Activated naive CD4-positive, alpha-beta T cell treated with anti-CD3 and anti-CD28 coated beads, Interleukin-2, amount 10 ng/mL, durations not matched to agents 7 days and 5 days (primary cell): ENCODE measurements at places on chromosomes 11 and 22.

- peaks cover 3% of the 10 kb centered on the region for H3K4me1 ChIP-seq
- H3K36me3 ChIP-seq, result no peaks in the 10 kb centered on the region
- no peak overlapping the region for H3K27ac ChIP-seq
- peak; percentile 8 for DNase-seq
These were observed 104.7 kb downstream of the KCNQ1 start for GRCh38 chr11:2549491-2549875.

DNA sequence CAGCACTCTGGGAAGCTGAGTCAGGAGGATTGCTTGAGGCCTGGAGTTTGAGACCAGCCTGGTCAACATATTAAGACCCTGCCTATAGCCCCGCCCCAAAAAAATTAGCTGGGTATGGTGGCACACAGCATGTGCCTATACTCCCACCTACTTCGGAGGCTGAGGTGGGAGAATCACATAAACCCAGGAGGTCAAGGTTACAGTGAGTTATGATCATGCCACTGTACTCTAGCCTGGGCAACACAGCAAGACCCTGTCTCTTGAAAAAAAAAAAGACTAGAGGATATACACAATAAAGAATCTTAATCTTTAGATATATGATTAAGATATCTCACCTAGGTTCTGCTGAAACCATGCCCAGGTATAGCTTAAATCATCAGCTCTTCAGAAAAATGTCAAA, 136.7 kb downstream of the APOL5 start:
- no peaks in the 10 kb centered on the region for H3K27me3 ChIP-seq
- H3K4me3 ChIP-seq, result no peak overlapping the region
- DNase-seq, result no peak
- no peaks in the 10 kb centered on the region for H3K4me1 ChIP-seq

DNA sequence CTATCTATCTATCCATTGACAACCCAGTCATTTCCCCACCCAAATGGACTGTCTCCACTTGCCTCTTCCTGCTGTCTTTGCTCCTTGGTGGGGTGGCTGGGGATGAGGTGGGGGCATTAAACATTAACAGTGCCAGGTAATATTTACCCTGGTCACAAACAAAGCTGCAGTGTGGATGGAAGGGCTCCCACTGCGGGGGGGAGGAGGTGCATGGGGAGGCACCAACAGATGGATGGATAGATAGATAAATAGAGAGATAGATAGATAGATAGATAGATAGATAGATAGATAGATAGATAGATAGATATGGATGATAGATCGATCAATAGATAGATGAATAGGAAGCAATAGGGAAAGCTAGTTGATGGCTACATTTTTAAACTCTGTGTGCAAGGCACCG, 2.3 kb upstream of the FXYD2 start:
- DNase-seq, result no peak
- no peak overlapping the region for H3K4me3 ChIP-seq
- H3K36me3 ChIP-seq, result no peaks in the 10 kb centered on the region
- H3K27ac ChIP-seq, result no peak overlapping the region

- DNase-seq, result no peak
- H3K4me1 ChIP-seq, result no peaks in the 10 kb centered on the region
- peaks cover 49% of the 10 kb centered on the region for H3K27me3 ChIP-seq
- H3K36me3 ChIP-seq, result no peaks in the 10 kb centered on the region
These were observed 120.5 kb downstream of the ZNF280B start for GRCh38 chr22:22388090-22388489.

GRCh38 chr11:123174196-123175183, 20.6 kb downstream of the CLMP start:
- no peak overlapping the region for H3K27ac ChIP-seq
- H3K36me3 ChIP-seq, result no peaks in the 10 kb centered on the region
- no peaks in the 10 kb centered on the region for H3K4me1 ChIP-seq
- H3K4me3 ChIP-seq, result no peak overlapping the region

DNA sequence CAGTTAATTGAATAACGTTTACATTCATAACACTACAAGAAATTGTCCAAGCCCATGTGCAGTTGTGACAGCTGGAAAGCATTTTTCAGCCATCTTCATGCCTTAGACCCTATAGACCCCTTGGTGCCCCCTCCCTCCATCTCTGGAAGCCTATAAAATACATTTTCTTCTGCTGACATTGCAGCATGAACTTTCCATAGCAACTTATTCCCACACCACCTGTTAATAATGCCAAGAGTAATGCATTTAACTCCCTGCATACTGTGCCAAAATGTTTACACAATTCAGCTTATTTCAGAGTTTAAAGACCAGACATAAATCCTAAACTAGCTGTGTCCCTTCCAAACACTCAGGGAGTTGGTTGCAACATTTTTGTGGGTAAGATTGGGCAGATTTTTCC, 143.0 kb upstream of the ARHGAP20 start:
- H3K36me3 ChIP-seq, result no peaks in the 10 kb centered on the region
- DNase-seq, result no peak
- no peaks in the 10 kb centered on the region for H3K4me1 ChIP-seq
- H3K27ac ChIP-seq, result no peak overlapping the region
- H3K4me3 ChIP-seq, result no peak overlapping the region

GRCh38 chr22:30978304-30978962, 9.4 kb downstream of the TUG1 start:
- no peak for DNase-seq
- H3K27ac ChIP-seq, result no peak overlapping the region
- H3K4me3 ChIP-seq, result no peak overlapping the region
- H3K27me3 ChIP-seq, result no peaks in the 10 kb centered on the region
- H3K36me3 ChIP-seq, result peaks cover 62% of the 10 kb centered on the region

GRCh38 chr11:84398017-84398626, 1112.0 kb upstream of the CCDC90B start:
- H3K27me3 ChIP-seq, result no peaks in the 10 kb centered on the region
- no peak overlapping the region for H3K27ac ChIP-seq
- H3K4me1 ChIP-seq, result no peaks in the 10 kb centered on the region
- no peak overlapping the region for H3K4me3 ChIP-seq
- no peaks in the 10 kb centered on the region for H3K36me3 ChIP-seq

GRCh38 chr11:109123816-109124787, 297.9 kb upstream of the C11orf87 start:
- no peaks in the 10 kb centered on the region for H3K36me3 ChIP-seq
- H3K4me3 ChIP-seq, result no peak overlapping the region
- no peaks in the 10 kb centered on the region for H3K27me3 ChIP-seq

- H3K36me3 ChIP-seq, result no peaks in the 10 kb centered on the region
- H3K27ac ChIP-seq, result no peak overlapping the region
- H3K4me1 ChIP-seq, result no peaks in the 10 kb centered on the region
These were observed 105.0 kb downstream of the FAT3 start for GRCh38 chr11:92329646-92330045.
